ENCODE measurements at places on chromosomes 1 and 21. TPM values are rescaled to one million over a fixed set of nuclear protein-coding genes. Genes with fewer than 3 reads are reported as not detected.
A peak's percentile ranks its signal among the peaks of the same experiment; 100 is the strongest.

DNA sequence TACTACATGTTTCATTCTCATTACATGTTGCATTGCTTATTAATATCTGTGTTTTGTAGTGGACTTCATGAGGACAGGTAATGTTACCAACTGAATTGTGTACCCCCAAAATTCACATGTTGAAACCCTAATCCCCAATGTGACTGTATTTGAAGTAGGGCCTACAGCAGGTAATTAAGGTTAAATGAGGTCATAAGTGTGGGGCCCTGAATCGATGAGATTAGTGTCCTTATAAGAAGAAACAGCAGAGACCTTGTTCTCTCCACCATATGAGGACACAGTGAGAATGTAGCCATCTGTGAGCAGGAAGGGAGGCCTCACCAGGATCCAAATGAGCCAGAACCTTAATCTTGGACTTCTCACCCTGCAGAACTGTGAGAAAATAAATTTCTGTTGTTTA is 15.0 kb upstream of the IFNAR1 start:
- DNase-seq = no peak

GRCh38 chr21:17987382-17988101 is 168.4 kb upstream of the C21orf91 start:
- DNase-seq = no peak

DNA sequence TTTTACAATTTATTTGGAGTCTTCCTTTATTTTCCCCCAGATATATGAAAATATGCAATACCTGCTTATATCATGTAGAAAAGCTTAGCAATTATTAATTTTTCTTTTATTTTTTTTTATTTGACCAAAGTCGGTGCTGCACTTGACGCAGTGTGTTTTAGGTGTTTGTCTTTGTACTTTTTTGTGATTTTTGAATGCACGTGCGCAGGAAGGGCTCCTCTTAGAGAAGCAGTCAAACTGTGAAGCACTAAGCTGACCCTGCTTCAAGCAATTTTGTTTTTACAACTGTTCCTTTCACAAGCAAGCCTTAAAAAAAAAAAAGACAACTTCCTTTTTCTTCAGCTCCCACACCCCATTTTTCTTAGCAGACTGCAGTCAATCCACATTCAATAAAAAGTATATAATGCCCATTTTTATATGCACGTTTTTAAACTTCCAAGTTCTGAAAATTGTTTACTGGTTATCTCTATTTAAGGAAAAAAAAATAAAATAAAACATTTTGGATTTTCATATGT is 267.4 kb downstream of the TM2D1 start:
- DNase-seq = no peak

The OR2M3 gene
- not detected for total RNA-seq

- no peak for DNase-seq
These were observed 403.0 kb downstream of the SRGAP2C start for GRCh38 chr1:121587777-121588176.

GRCh38 chr1:22140694-22141093 is 2.2 kb downstream of the WNT4 start:
- peak; percentile 72 for DNase-seq

DNA sequence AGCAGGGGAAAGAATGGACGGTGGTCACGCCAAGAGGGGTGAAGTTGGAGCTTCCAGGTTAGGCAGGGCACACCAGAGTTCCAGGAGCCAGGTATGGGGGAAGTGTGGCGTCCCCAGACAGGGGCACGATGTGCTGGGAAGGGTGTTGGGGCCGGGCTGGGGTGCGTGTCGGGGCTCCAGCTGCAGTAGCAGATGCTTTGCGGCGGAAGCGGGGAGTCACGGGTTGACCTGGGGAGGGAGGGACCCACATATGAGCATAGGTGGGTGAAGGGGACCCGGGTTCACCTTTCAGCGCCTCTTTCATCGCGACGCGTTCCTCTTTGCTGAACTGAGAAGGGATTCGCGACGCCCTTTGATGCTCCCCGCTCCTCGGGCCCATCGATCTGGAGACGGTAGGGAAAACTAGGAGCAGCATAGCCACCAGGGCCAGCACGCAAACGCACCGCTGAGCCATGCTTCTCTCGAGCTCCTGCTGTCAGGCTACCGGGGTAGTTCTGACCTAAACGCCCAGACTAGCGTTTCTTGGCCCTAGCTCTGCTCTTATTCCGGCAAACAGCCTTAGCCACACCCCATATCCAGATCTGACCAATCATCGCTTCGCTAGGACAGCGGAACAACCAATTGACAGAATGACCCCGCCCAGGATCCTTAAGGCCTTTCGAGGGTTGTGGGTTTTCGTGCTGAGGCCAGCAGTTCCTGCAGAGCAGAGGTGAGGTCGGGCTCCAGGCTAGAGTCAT is at the start of gene PM20D1:
PM20D1 (minus strand) TSS at position 514 of the 737 bp plus-strand sequence; CDS start at position 454, 60 bp downstream.
- DNase-seq = peak; percentile 58

DNA sequence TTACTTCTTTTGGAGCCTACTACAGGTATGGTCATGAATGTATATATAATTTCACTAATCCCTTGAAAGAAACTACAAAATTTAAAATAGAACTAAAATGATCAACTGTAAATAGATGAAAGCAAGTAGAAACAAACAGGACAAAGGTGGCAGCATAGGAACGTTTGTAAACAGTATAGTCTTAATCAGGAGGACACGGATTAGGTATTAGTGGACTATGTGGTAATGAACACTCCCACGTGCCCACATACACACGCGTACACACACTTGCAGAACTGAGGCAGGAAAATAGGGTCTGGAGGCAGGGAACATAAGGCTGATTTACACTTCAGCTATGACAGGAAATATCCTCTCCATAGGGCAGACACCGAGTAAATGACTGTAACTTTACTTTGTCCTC is 1397.8 kb downstream of the NCAM2 start:
- no peak for DNase-seq

- peak; percentile 46 for DNase-seq
These were observed 265.1 kb downstream of the PTPRU start for GRCh38 chr1:29501227-29501976.

DNA sequence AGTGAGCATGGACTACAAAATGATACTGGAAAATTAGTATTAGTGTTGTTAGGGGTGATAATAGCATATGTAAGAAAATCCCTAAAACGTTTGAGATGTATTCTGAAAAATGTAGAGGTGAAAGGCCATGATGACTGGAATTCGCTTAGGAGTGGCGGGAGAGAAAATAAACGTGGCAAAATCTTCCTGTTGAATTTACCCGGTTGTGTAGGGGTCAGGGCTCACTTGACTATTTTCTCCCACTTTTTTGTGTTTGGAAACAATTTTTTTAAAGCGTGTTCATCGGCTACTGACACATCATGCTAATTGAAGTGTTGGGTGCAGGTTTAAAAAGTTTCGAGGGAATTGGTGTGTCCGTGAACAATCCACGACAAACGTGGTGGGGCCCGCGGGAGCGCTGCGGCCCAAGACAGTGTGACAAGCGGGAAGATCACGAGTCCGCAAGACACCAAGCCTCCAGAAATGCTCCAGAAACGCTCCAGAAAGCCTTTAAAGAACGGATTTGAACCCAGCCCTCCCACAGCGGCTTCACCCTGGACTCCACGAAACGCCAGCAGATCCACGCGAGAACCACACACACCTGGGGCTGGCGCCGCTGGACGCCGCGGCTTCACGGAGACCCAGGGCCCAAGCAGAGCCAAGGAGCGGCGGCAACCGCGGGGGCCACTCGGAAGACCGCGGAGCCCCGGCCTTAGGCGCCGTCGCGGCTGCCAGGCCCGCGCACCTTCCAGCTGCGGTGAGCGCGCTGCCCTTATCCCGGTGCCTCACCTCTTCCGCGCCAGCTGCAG is 573 bp downstream of the PSMG1 start:
- no peak for DNase-seq

DNA sequence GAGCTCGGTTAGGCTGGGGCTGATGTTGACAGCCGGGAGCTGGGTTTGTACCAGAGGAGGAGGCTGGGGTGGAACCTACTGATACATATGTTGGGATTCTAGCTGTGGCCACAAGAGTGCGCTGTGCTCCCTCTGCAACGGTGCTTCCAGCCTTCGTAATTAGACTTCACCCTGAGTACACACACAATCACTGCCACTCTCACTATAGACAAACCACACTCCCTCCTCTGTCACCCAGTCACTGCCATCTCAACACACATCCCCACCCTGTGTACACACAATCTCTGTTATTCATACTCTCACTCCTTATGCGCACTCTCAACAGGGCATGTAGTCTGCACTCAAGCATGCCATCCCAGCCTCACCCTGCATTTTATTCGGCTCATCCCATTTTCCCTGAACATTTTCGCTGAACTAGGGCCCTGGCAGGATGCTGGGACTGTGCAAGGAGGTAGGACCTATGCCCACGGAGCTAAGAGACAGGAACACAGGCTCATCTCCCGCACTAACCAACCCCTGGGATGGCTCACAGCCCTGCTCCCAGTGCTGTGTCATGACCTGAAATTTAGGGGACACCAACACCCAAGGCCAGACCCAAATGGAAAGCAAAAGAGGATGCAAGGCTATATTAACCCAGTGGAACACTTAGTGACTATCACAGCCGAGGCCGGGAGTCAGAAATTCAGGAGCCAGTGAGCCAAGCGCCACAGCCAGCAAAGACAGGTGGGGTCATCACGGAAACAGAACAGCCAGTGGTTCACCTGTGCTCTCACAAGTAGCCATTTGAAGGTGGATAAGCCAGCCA is 5.7 kb downstream of the GJB3 start:
- DNase-seq = peak; percentile 89

DNA sequence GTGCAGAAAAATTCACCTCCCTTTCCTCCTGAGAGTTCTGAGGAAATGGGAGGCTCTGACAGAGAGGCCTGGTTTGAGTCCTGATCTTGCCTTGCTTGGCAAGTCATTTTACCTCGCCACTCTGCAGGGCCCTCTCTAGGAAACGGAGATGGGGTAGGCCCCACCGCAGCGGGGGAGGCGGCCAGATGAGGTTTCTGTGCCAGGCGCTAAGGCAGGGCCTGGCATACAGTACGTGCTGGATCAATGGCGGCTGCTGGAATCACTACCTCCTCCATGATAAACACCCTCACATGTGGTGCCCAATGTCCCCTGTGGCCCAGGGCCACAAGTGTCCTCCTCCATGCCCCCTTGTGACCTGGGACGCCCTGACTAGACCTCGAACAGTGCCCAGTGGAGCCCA is 499 bp upstream of the PLEKHG5 start:
- no peak for DNase-seq

GRCh38 chr21:42423685-42424084 is 20.0 kb downstream of the UBASH3A start:
- DNase-seq = no peak

DNA sequence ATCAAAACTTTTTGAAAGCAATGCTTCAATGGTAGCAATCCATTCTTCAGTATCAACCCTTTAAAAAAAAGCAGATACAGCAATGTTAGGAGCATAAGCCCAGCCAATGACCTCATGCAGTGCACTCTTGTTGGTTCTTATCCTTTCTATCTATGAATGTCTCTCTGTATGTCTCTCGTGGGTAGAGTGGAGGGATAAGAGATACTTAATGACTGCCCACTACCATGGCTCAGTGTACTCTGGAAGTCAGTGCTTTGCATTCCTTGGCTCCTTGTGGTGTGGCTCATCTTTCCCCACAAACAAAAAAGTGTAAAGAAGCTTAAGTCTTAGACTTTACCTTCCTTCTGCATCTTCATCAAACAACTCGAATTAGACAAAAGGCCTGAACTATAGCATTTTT is 50.3 kb downstream of the PCSK9 start:
- DNase-seq = no peak

The RXFP4 gene
- total RNA-seq = not detected

The ZNF648 gene
- not detected for total RNA-seq

The ADORA1 gene
- total RNA-seq = 2.0 TPM

Measured in endodermal cell (in vitro differentiated cells).